Bronchial epithelial cell (primary cell): ENCODE measurements at places on chromosomes 7 and 10. TPM values are rescaled to one million over a fixed set of nuclear protein-coding genes. Genes with fewer than 3 reads are reported as not detected.
A peak's percentile ranks its signal among the peaks of the same experiment; 100 is the strongest.

The ZNF107 gene
- total RNA-seq: 1.1 and 1.2 TPM in 2 replicates

The CYP2W1 gene
- 0.51 TPM in 1 of 2 replicates, not detected in the other for total RNA-seq

The NYAP1 gene
- total RNA-seq: under 0.01 and 0.64 TPM in 2 replicates

The UPP1 gene
- 762 and 1,034 TPM in 2 replicates for total RNA-seq

The PNLIPRP2 gene
- total RNA-seq: not detected in 2 replicates

The CHRM2 gene
- total RNA-seq: 0.26 TPM in 1 of 2 replicates, not detected in the other

The TSPAN15 gene
- 12.1 and 14.8 TPM in 2 replicates for total RNA-seq

The TMEM225B gene
- 0.53 and 0.77 TPM in 2 replicates for total RNA-seq

The CPA2 gene
- total RNA-seq: not detected in 2 replicates

The NPFFR1 gene
- under 0.01 TPM in 1 of 2 replicates, not detected in the other for total RNA-seq

The CUZD1 gene
- 0.51 and 0.79 TPM in 2 replicates for total RNA-seq

The ADCYAP1R1 gene
- not detected in 2 replicates for total RNA-seq

The TAS2R5 gene
- total RNA-seq: 3.9 and 5.1 TPM in 2 replicates

The CLCN1 gene
- under 0.01 and 0.13 TPM in 2 replicates for total RNA-seq

- DNase-seq: no peak
Measured at GRCh38 chr10:93580828-93581227, 14.4 kb downstream of the FFAR4 start.

GRCh38 chr7:32102432-32102873, 32.2 kb upstream of the PDE1C start:
- no peak for DNase-seq

GRCh38 chr7:42167631-42168236, 69.3 kb downstream of the GLI3 start:
- no peak for DNase-seq

DNA sequence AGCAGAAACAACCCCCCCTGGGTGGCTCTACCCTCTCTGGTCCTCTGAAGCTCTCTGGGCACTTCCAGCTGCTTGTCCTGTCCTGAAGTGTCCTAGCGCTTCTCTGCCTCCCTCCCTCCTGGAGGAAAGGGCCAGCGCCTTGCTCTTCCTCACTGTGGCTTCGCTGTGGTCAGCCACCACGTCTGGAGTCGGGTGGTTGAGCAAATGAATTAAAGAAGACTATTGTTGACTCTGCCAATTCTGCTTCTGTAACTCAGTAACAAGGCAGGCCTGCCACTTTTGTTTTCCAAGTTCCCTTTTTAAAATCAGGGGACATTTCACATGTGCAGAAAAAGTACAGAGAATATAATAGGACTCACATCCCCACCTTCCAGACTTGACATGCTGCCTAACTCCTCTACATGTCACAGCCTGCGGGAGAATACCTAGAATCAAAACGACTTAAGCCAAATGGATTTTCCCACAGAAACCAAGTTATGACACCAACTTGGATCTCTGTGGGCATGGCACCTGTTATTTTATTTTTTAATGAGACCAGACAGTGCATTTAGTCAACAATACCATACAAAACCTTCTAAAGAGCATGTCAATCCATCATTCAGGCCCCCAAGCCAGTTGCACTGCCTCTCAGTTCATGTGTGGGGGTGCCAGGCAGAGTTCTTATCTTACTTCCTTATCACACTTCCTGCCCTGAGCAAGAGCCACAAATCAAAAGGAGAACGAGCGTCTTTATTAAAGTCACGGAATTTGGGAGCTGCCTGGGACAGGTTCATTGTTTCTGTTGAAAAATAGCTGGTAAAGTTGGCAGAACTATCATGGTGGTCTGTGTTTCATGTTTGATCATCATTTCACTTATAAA, 6.8 kb downstream of the FFAR4 start:
- peak; percentile 53 for DNase-seq

DNA sequence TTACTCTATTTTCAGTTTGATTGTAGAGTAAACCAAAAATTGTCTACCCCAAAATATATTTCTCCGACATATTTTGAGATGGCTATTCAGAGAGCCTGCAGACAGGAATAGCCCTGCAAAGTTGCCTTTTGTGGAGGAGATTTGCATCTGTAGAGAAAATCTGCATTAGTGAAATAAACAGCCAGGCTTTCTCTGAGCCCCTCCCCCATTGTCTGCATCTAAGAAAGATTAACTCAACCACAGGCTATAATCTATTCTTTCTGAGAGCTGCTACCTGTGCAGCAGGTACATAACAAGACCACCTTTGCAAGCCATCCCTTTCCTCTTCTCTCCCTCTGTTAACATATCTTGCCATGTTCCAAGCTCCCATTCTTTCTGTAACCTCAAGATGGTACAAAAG, 1034.2 kb downstream of the SORCS3 start:
- no peak for DNase-seq

DNA sequence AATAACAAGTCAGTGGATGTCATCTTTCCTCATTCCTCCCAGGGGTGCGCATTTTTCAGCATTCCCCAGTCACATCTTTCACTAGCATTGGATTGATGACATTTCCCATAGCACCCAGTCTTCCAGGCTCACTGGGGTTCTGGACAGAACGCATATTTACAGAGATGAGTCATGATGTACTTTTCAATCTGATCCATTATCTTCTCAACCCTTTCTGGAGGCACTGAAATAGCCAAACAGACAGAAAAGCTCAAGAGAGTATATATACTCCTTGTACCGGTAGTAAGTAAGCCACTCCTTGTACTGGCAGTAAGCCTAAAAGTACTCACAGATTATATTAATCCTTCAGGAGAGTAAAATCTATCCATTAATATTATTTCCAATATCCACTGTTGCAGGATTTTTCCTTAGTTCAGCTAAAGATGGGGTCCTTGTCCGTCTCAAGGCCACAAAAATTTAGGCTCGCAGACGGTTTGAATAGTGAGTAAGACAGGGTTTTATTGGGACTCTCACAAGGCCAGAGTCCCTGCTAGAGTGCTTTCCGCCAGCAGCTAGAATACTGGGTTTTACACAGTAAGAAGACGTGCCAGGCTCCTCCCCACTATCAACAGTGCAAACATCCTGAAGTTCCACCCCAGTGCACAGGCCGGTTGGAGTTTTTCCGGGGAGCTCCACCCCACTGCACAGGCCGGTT, 60.8 kb downstream of the MDH2 start:
- DNase-seq: peak; percentile 70

GRCh38 chr10:117610321-117610720, 67.8 kb downstream of the EMX2 start:
- no peak for DNase-seq

DNA sequence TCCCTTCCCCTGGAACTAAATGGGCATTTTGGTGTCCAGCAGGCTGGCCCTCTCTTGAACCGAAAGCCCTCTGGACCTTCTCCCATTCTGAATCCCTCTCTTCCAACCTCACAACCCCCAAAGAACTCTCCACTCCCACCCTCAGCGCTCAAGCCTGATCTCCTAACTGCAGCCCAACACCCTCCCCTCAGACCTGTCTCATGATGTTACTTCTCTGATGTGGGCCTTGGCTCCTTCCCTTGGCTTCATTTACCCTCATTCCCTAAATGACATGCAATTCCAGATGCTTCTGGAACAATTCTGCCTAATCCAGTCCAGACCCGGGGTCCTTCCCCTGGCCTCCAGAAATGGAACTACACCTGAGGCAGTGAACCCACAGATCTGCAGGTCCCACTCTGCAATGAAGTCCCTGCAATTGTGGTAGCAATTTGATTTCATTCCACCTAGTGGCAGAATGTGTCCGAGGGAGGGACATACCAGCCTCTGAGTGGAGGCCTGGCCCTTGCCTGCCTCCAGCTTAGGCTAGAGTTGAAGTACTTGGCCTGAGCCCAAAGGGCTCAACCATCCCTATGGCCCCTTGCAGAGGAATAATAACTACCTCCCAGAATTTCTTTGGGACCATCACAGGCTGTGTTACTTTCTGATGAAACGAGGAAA, 4.1 kb upstream of the CEP41 start:
- DNase-seq: no peak

DNA sequence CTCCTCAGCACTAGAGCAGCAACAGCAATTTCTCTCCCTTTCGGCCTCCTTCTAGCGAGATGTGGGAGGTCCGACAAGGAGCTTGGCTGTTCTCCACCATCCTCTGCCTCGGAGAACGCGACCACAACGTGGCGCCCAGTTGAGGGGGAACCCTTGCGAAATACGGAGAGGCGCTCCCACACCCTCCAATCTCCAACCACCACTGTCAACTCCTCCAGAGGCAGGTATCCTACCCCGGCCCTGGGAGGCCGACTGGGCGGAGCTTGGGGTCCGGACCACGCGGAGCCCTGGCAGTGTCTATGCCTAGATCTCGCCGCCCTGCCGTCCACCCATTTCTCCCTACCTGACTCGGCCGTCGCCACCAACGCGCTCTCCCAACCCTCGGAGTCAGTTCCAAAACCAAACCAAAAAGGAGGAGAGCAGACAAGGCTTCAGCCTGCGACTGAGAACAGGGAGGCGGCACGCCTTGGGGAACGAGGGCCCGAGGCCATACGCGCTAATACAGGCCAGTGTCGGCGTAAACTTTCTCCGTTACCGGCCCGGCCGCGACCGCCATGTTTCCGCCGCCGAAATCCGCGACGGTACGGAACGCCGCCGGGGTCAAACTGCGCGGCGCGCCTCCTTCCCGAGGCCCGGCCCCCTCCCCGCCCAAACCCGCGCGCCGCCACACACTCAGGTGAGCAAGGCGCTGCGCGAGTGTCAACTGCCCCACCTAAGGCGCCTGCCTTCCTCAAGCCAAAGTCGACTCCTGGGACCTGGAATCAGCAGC, at the start of gene TMEM168:
Gene TMEM168, minus strand, starts transcription at position 577 of the 769 bp plus-strand sequence. CDS start 5,568 bp downstream, outside the sequence.
- peak; percentile 70 for DNase-seq

GRCh38 chr10:15237351-15237750, 68.9 kb upstream of the NMT2 start:
- peak; percentile 51 for DNase-seq

GRCh38 chr10:7486528-7486927, 75.7 kb upstream of the SFMBT2 start:
- no peak for DNase-seq

GRCh38 chr7:11633310-11633709, 198.7 kb downstream of the THSD7A start:
- DNase-seq: no peak

GRCh38 chr10:58712982-58713381, 200.3 kb downstream of the BICC1 start:
- no peak for DNase-seq

- no peak for DNase-seq
Measured at GRCh38 chr10:16119445-16119844, 259.1 kb upstream of the MINDY3 start.
